ENCODE measurements at places on chromosomes 6 and 20.

DNA sequence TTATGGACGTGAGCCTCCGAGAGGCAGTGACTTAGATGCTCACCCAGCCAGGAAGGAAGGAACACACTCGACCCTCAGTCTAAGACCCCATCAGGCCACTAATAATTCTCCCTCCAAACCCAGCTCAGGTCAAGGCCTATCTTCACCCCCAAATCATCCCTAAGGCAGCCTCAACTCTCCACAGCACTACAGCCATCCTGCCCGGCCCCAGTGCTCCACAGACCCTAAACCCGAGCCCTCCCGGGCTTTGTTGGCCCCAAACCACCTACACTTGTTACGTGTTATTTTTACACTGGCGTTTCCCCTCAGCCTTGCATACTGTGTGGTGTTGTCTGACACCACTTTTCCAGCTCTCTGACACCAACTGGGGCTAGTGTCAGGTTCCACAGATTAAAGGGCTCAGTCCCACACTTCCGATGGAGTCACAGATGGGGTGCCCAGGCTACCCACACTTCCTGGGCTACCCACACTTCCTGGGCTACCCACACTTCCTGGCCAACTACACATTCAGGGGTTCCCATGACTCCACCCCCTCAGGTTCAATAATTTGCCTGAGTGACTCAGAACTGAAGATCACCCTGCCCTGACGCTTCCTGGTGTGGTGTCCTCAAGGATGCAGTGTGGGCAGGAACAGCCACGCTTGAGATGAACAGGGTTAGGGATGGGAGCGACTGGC lies 25.3 kb downstream of the RBCK1 start:
- peak; percentile 72 for DNase-seq

DNA sequence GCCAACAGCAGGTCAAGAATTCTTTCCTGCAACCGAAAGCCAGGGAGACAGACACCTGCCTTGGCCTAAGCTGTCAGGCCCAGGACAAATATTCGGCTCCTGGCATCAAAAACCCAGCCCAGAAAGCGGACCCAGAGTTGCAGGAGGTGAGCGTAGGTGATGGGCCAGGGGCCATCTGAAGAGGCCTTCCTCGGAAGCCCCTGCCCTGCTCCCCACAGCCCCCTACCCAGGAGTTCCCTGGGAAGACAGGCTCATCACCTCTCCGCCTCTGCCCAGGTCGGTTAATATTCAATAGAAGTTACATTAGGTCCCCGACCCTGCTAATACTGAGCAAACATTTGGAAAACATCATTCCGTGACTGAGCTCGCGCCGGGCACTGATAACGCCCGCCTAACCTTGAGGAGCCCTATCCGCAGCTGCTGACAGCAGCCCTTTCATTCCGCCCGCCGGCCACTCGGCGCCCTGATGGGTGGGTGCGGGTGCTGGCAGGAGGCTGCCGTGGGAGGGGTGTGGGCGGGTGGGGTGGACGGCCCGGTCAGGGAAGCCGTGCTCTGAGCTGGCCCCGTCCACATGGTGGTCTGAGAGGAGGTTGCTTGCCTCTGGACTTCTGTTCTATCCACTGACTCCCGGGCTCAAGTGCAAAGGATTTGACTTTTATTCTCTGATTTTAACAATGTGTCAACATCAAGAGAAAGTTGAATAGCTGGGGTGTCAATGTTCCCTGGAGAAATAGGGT lies 55.7 kb downstream of the HNF4A start:
- DNase-seq = no peak

- no peak for DNase-seq
Observed at GRCh38 chr20:46914789-46915379, 20.2 kb downstream of the EYA2 start.

DNA sequence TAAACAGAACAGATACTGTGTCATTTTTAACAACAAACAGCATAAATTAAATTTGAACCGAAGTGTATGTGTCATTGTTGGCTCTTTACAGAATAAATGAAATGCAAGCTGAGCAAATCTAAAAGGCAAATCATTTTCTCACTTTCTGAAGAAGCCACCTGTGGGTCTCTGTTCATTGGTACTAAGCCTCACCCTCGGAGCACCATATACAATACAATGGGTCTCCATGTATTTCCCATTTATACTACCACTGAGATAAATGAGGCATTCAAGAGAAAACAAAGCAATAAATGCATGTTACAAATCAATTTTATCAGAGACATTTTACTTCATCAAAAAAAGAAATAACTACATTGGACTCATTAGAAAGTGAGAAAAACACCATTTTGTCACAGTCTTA lies 38.9 kb upstream of the HIVEP1 start:
- DNase-seq = no peak

GRCh38 chr20:16844406-16844805 lies 96.2 kb downstream of the OTOR start:
- DNase-seq = no peak

GRCh38 chr20:10928841-10929421 lies 255.1 kb upstream of the JAG1 start:
- DNase-seq = no peak

GRCh38 chr6:156919370-156919769 lies 142.2 kb downstream of the ARID1B start:
- DNase-seq = no peak

GRCh38 chr6:56757588-56757984 lies 114.9 kb upstream of the DST start:
- DNase-seq = no peak

All from CD4-positive, alpha-beta T cell treated with Interleukin-21 for 1 hour (primary cell).